Upper lobe of left lung (tissue), 6 donors: ENCODE measurements at places on chromosomes 1 and 21. TPM values are rescaled to one million over a fixed set of nuclear protein-coding genes. Genes with fewer than 3 reads are reported as not detected.

- no peak overlapping the region for H3K4me3 ChIP-seq
- H3K36me3 ChIP-seq, result no peaks in the 10 kb centered on the region
- no peaks in the 10 kb centered on the region for H3K27me3 ChIP-seq
- no peak for DNase-seq
Measured at GRCh38 chr1:48876330-48876785, 99.7 kb upstream of the BEND5 start.

DNA sequence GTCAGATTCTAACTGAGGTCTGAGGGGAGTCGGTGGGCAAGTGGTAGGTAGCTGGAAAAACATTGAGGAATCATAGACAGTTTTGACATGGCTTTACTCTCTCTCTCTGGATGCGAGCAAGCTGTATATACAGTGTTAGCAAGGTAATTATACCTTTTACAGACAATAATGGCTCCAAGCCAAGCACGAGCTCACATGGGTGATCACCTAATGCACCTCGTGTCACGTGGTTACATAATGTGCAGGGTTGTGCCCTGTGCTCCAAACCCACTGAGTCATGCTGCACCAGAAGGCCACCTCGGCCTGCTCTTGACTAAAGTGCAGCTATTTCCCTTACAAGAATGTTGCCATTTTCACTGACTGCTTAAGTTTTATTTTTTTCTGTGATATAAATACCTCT, 7.6 kb upstream of the CLCA2 start:
- no peak overlapping the region for H3K27ac ChIP-seq
- no peaks in the 10 kb centered on the region for H3K27me3 ChIP-seq
- no peaks in the 10 kb centered on the region for H3K4me1 ChIP-seq
- no peak for DNase-seq
- no peaks in the 10 kb centered on the region for H3K36me3 ChIP-seq
- H3K4me3 ChIP-seq, result no peak overlapping the region

DNA sequence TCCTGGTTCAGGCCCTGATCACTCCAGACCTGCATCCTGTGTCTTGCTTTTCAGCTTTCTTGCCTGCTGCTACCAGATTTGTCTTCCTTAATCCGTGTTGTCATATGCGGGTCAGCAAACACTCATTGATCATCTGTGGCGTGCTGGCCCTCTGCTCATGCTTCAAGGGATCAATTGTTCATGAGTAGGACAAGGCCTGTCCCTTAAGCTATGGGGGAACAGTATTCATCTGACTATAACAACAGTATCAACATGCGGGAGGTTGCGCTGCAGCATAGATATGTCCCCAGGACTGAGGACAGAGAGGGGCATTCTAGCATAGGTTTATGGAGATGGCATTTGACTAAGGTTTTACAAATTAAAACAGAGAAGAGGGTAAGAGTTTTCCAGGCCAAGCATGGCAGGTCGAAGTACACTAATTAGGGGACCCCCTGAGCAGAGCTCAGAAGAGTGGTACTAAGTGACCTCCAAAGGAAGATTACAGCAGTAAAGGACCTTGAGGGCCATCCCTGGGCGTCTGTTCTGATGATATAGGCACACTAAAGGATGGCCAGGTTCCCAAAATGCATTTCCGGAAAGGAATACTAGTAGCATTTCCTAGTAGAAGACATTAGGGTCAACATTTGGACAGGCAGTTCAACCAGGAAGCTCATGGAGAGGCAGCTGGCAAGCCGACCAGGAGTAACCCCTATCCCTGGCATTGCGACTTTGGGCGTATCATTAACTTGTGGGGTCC, 811 bp upstream of the ZNF672 start:
- peaks cover 41% of the 10 kb centered on the region for H3K4me1 ChIP-seq
- DNase-seq, result no peak
- peak overlapping the region; percentile 99 for H3K27ac ChIP-seq
- no peaks in the 10 kb centered on the region for H3K27me3 ChIP-seq
- H3K36me3 ChIP-seq, result no peaks in the 10 kb centered on the region

- H3K4me3 ChIP-seq, result no peak overlapping the region
- DNase-seq, result no peak
- H3K27me3 ChIP-seq, result no peaks in the 10 kb centered on the region
- no peak overlapping the region for H3K27ac ChIP-seq
Measured at GRCh38 chr1:91746728-91747338, 139.1 kb downstream of the TGFBR3 start.

The CNR2 gene
- not detected for total RNA-seq

The SH3D21 gene
- total RNA-seq, result 4.4 TPM

The AGMAT gene
- total RNA-seq, result 0.29 TPM
